ENCODE measurements at places on chromosomes 6 and 20. TPM values are rescaled to one million over a fixed set of nuclear protein-coding genes. Genes with fewer than 3 reads are reported as not detected.

The ULBP1 gene
- 2.5 TPM for total RNA-seq

The NEDD9 gene
- total RNA-seq, result 31.7 TPM

The DBNDD2 gene
- 7.4 TPM for total RNA-seq

The TPBG gene
- total RNA-seq, result 3.7 TPM

The GSTA2 gene
- total RNA-seq, result not detected

The PHACTR3 gene
- 31.0 TPM for total RNA-seq

The KIF25 gene
- 0.25 TPM for total RNA-seq
